Effector CD8-positive, alpha-beta T cell (primary cell): ENCODE measurements at places on chromosomes 12 and 14.

DNA sequence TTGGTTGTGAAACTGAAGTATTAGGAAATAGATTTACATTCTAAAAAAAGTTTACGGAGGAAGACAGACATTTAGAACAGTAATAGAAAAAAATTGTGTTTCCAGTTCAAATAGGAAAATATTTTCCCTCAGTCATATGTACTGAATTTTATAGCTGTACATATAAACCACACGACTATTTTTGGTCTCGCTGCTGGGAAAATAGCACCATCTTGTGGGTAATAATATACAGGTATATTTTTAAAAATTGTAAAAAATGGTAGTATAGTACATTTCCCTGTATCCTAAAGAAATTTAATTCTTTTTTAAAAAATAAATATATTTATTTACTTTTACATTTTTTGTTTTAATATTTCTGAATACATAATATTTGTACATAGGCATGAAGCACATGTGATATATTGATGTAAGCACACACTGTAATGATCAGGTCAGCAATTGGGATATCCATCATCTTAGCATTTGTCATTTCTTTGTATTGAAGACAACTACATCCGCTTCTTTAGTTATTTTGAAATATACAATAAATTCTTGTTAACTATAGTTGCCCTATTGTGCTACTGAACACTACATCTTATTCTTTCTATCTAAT is 168.6 kb downstream of the ALX1 start:
- DNase-seq: no peak

GRCh38 chr12:48189331-48190125 is 6.1 kb downstream of the CCDC184 start:
- peak; percentile 48 for DNase-seq

DNA sequence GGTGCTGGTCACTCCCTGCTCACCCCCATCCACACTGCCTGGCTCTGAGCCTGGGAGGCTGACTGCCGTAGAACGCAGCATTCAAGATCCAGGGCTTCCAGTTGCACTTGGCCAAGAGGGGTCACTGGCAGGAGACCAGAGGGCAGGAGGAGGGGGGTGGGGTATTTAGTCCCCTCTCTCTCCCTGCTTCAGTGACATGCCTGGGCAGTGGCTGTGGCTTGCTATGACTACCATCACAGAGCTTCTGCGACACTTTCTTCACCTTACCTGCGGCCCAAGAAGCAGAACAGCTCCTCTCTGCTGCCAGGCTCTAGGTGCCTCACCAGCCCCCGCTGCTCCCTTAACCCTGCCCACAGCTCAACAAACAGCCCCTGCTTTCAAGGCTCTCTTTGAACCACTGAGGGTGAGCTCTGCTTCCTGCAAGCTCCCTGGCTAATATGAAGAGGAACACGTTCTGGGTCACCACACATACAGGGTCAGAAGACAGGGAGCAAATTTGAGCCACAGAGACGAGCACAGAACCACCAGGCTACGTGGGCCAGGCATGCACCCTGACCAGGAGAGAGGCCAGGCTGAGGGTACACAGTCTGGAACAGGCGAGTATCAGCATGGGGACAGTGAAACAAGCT is 55.7 kb downstream of the ITPK1 start:
- no peak for DNase-seq

DNA sequence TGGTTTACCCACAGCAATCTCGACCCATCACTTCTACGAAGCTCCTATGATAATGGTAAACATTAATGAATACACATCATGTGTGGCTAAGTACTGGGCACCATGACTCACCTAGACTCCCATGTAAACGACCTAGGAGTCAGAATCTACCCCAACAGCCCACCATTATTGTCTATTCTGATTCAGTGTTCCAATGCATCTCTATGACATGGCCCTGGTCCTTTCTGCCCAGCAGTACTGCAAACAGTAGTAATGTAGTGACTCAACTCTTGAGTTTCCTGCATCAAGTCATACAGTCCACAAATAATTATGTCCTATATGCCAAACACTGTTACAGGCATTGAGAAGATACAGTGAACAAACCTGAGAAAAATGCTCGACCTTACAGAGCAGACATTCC is 14.6 kb downstream of the GTF2A1 start:
- no peak for DNase-seq

DNA sequence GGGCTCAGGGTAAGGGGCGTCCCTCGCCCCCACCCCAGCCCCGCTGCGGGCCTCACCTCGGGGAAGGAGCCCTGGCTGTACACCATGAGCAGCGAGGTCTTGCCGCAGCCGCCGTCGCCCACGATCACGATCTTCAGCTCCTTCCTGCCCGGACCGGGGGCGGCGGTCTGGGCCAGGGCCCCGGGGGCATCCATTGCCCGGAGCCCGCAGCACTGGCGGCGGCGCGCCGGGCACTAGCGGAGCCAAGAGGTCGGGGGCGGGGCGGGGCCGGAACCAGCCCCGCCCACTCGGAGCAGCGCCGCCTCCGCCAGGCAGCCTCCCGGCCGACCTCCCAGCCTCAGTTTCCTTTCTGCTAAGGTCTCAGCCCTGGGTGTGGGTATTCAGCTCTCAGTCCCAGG is at the start of gene RHOF:
TSS of gene RHOF (minus strand) at position 249 of the 398 bp plus-strand sequence. CDS start at position 194, 55 bp downstream.
- DNase-seq: peak; percentile 60

DNA sequence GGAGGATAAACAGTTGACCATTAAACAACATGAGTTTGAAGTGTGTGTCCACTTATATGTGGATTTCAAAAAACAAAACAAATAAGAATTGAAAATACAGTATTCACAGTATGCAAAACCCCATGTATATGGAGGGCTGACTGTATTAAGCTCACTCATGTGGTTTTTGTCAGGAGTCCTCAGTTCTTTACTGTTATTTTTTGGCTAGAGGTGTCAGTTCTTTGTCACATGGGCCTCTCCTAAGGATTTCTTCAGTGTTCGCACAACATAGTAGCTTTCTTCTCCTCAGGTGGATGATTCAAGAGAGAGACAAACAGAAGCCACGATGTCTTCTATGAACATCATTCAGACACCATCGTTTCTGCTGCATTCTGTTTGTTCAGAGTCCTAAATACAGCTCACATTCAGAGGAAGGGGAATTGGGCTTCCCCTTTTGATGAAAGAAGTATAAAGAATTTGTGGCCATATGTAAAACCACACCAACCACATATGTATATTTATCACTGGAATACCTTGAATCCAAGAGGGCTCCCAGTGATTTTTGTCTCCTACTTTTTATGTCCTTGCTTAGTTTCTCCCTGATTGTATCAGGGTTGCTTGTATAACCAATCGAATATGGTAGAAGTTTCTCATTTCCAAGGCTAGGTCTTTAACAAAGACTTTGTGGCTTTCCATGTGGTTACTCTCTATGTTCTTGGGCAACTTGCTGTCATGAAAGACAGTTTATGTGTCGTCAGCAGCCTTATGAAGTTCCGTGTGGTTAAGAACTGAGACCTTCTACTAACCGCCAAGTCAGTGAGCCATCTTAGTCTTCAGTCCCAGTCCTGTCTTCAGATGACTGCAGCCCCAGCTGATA is 18.9 kb downstream of the MNAT1 start:
- peak; percentile 7 for DNase-seq

DNA sequence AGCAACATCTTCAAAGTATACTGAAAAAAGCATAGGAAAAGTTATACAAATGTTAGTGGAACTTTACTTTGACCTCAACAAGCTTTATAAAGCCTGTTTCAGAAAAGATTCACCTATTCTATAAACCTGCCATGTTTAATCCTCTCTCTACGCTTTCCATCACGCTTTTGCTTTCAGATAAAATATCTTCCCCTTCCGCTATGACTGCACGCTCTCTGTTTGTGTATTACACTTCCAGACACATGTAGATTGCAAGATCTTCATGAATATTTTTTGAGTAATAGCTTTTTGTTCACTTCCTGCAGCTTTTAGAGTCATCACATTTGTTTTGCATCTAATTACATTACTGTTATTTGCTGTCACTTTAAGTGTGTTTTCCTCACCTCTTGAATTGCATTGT is 271.4 kb downstream of the RASSF9 start:
- no peak for DNase-seq

GRCh38 chr12:46775796-46776195 is 50.0 kb downstream of the SLC38A4 start:
- no peak for DNase-seq

GRCh38 chr14:77040741-77041653 is 12.5 kb upstream of the IRF2BPL start:
- peak; percentile 37 for DNase-seq

GRCh38 chr12:111285200-111285599 is 83.7 kb downstream of the PHETA1 start:
- no peak for DNase-seq

GRCh38 chr12:130975116-130975515 is 21.4 kb downstream of the ADGRD1 start:
- DNase-seq: no peak

DNA sequence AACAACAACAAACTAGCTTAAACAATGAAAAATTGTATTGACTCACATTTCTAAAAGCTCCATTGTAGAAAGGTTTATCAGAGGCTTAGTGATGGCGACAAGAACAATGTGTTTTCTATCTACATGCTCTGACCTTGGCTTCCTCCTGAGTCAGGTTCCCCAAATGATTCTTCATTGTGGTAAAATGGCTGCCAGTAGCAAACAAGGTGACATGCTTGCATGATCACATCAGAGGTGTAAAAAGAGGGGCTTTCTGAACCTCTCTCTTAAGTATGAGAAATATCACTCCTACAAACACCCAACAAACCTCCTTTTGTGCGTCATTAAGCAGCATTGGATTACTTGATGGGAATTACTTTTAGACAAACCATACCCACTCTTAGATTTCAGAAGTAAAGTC is 252.4 kb upstream of the SYT1 start:
- DNase-seq: no peak

- no peak for DNase-seq
Measured at GRCh38 chr12:77855548-77855947, 24.9 kb downstream of the NAV3 start.

- no peak for DNase-seq
Measured at GRCh38 chr14:56173365-56173922, 55.2 kb downstream of the PELI2 start.

- no peak for DNase-seq
Measured at GRCh38 chr12:4031703-4032291, 158.6 kb upstream of the PARP11 start.

GRCh38 chr12:112419297-112420133 is 768 bp downstream of the PTPN11 start:
- no peak for DNase-seq

DNA sequence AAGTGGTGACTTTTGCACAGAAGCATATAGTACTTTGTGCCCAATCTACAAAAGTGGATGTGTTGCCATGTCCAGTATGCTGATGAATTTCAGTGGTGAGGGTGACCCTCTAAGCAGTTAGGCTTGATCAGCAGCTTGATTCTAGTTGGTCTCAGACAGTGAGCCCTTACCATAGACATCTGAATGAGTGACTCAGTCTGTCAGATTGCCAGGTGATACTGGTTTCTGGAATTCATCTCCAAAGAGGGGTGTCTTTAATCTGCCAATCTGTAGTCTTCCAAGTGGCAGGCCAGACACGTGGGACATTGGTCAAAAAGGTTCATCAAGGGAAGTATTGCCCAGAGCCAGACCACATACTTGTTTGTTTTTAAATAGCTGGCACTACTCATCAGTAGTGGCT is 187.4 kb upstream of the SLC16A7 start:
- no peak for DNase-seq

DNA sequence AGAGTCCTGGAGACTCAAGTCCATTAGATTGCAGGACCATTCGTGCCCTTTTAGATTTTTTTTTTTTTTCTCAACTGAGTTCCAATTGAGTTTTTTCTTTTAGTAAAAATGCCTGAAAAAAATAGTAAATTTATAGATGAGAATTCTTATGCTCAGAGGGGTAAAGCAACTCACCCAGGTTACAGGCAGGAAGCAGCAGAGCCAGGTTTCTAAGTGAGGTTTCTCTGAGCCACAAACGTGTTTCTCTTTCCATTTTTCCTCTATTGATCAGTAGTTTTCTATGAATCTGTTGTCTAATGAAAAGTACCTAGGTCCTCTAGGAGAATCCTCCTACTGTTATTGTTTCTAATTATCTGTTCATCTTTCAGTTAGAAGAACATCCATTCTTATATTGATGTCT is 66.4 kb upstream of the C12orf71 start:
- no peak for DNase-seq

DNA sequence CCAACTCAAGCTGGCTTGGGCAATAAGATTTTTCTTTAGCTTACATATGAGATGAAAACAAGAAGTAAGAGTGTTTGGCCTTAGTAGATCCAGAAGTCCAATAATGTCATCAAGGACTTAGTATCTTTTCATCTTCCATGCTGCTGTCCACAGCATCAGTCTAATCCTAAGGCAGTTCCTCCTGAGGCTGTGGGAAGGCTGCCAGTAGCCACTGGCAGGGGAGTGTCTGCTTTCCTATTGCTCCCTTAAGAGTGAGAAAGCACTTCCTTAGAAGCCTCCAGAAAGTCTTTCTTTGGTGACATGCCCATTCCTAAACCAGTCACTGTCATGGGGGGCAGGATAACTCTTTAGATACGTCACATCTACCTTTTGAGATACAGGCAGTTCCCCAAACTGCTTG is 317.7 kb downstream of the BMP4 start:
- DNase-seq: no peak

- DNase-seq: peak; percentile 22
Measured at GRCh38 chr14:50000380-50001150, 107.7 kb downstream of the ARF6 start.

- no peak for DNase-seq
Measured at GRCh38 chr14:62897771-62898170, 147.5 kb downstream of the KCNH5 start.

GRCh38 chr14:43540948-43541347 is 966.1 kb downstream of the FSCB start:
- DNase-seq: no peak

DNA sequence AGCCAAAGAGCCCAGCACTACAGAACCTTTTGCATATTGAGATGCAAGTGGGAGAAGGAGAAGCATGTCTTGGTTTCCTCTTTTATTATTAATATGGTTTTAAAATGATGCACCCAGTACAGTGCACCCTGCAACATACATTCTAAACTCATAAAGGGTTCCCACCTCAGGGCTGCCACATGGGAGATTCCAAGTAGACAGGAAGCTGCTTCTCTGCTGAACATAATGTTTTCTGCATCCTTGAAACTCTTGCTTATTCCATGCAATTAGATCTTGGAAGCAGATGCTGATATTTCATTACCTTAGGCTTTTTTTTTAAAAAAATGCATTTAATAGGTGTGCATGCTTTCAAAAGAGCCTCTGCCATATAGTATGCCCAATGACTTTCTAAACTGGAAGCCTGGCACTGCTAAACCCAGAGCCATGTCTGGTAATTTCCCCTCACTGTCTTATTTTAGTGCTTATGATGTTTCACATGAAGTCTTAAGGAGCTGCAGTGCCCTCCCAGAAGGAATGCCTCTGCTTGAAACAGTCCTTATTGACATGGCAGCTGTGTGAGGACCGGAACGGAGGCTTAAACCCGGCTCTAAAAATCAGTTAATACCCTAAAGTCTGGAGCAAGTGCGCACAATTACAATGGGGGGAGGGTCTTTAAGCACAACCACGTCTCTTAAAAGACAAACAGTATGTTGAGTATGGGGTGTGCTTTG is 2.0 kb upstream of the SIX1 start:
- no peak for DNase-seq
